Activated naive CD4-positive, alpha-beta T cell treated with anti-CD3 and anti-CD28 coated beads, Interleukin-2, amount 50 U/mL, for 72 hours (primary cell): ENCODE measurements at places on chromosomes 1 and 21. TPM values are rescaled to one million over a fixed set of nuclear protein-coding genes. Genes with fewer than 3 reads are reported as not detected.

DNA sequence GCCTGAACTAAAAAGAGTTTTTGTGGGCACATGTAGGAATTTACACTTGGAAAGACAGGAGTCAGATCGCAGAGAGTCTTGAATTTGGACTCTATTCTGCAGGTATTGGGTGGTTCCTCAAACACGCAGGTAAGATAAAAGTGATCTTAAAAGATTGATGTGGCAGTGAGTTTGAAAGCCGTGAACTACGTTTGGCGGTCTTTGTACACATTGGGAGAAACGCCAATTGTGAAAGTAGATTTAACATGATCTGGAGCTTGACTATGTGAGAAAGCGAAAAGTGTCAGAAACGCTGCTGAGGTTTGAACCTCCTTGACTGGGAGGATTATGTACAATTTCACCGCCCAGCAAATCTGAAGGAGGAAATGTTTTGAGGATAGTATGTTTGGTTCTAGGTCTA, 1.5 kb upstream of the PPP2R5A start:
- no peak for DNase-seq

DNA sequence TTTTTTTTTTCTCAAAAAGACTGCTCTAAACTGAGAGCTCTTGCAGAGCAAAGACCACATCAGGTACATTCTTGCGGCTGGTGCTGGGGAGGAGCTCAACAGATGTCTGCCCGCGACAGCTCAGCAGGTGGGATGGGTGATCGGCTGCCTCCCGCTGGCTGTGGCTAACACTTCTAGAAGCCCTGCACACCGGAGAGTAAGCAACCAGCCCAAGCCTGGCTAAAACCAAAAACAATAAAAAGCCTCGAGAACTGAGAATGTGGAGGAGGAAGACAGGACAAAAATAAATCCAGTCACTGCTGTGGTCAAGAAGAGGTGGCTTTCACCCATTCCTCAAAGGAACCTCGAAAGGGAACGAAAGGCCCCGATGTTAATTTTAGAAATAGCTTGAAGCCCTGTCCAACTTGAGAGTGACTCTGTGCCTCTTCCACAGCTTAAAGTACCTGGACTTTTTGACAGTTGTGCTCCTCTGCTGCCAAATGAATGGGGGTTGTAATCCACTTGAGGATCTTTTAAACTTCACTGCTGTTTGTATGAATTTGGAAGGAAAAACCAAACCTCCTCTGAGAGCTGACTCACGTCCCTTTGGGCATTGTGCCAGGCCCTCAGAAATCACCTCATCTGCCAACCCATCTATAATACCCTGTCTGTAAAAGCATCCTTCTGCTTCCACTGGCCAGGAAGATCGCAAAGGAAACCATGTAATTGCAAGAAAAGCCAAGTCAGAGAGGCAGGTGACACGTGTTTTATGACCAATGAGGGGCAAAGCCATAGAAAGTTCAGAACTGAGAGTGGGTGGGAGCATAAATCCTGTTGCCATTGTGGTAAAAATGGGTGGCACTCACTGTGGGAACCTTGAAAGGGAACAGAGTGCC, 78.6 kb downstream of the KCNN3 start:
- peak; percentile 87 for DNase-seq

DNA sequence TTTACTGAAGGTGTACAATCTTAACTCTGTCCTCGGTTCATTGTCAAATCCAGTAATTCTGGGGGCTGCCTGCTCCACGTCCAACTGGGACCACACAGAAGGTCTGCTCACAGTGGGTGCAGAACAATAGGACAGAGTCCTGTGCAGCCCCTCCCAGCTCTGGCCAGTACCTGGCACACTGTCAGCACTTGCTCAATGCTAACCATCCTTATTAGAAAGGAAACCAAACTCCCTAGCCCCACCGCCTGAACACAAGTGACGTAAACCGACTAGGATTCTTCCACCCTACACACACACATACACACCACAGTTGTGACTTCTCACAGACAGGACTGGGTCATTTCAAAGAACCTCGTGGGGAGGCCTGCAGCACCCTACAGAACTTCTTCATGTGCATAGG, 5.2 kb downstream of the BCAR3 start:
- DNase-seq, result no peak

GRCh38 chr1:62358665-62359373, 39.6 kb upstream of the KANK4 start:
- no peak for DNase-seq

DNA sequence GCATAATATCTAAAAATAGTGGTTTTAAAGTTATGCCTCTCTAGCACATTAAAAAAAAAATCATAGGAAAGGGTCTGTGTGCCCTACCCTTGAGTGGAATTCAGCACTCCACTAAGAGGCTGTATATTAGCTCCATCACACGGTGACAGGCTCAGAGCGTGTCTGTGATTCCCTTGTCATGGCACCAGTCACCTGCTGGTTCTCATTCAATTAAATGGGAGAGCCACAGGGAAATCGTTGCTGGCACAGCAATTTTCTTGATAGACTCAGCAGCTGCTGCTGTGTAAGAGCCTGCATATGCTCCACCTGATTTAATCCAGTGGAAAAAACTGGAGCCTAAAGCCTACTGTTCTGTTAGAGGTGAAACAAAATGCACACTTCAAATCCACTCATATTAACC, 9.5 kb downstream of the ATP6V1G3 start:
- DNase-seq, result no peak

- DNase-seq, result no peak
Measured at GRCh38 chr1:100530880-100531487, 7.0 kb upstream of the GPR88 start.

MTARC1 gene
- not detected for total RNA-seq

LCE1C gene
- not detected for total RNA-seq

PYCR2 gene
- total RNA-seq, result 129 TPM

FAM110D gene
- not detected for total RNA-seq

PCNT gene
- 63.4 TPM for total RNA-seq

FOXD3 gene
- total RNA-seq, result not detected

C4BPA gene
- total RNA-seq, result not detected
